Epithelial cell of alveolus of lung (primary cell): ENCODE measurements at places on chromosomes 4 and X. TPM values are rescaled to one million over a fixed set of nuclear protein-coding genes. Genes with fewer than 3 reads are reported as not detected.

ART3 gene
- total RNA-seq = 1.0 TPM in 1 of 2 replicates, not detected in the other

TMEM255A gene
- total RNA-seq = 0.24 and 0.65 TPM in 2 replicates

STOX2 gene
- 0.52 and 14.1 TPM in 2 replicates for total RNA-seq

TCEAL7 gene
- 30.5 and 43.8 TPM in 2 replicates for total RNA-seq

NALF2 gene
- total RNA-seq = under 0.01 TPM in 1 of 2 replicates, not detected in the other

MAGEE1 gene
- 0.39 and 0.88 TPM in 2 replicates for total RNA-seq

IL2RG gene
- total RNA-seq = not detected in 2 replicates

F8A3 gene
- 2.2 TPM in 1 of 2 replicates, not detected in the other for total RNA-seq

PABPC1L2B gene
- not detected in 2 replicates for total RNA-seq

TMSB15C gene
- 1.9 and 3.2 TPM in 2 replicates for total RNA-seq

PLAC8 gene
- not detected in 2 replicates for total RNA-seq

USP17L21 gene
- not detected in 2 replicates for total RNA-seq

VEGFC gene
- 38.3 and 63.4 TPM in 2 replicates for total RNA-seq

CSAG3 gene
- total RNA-seq = not detected in 2 replicates

SPP1 gene
- total RNA-seq = 0.78 TPM in 1 of 2 replicates, not detected in the other

PIGA gene
- total RNA-seq = 4.4 and 4.6 TPM in 2 replicates

MAOA gene
- total RNA-seq = 12.5 and 148 TPM in 2 replicates

AKAP14 gene
- total RNA-seq = not detected in 2 replicates

AFF2 gene
- total RNA-seq = 0.16 and 1.8 TPM in 2 replicates

C4orf50 gene
- total RNA-seq = not detected in 2 replicates

DMP1 gene
- not detected in 2 replicates for total RNA-seq

WNK3 gene
- total RNA-seq = 0.64 and 1.3 TPM in 2 replicates

XPNPEP2 gene
- total RNA-seq = 1.3 TPM in 1 of 2 replicates, not detected in the other

DYNLT3 gene
- 32.3 and 35.9 TPM in 2 replicates for total RNA-seq

GRXCR1 gene
- total RNA-seq = not detected in 2 replicates

BEX1 gene
- total RNA-seq = 0.96 and 13.6 TPM in 2 replicates

SUPT20HL2 gene
- not detected in 2 replicates for total RNA-seq

DGAT2L6 gene
- total RNA-seq = not detected in 2 replicates

SEC31A gene
- 210 and 225 TPM in 2 replicates for total RNA-seq

TMPRSS11B gene
- total RNA-seq = not detected in 2 replicates

MAP3K15 gene
- total RNA-seq = 0.13 and 0.56 TPM in 2 replicates

GAGE12H gene
- total RNA-seq = not detected in 2 replicates

CFAP99 gene
- not detected in 2 replicates for total RNA-seq

STPG2 gene
- total RNA-seq = 0.52 TPM in 1 of 2 replicates, not detected in the other

ADH1C gene
- total RNA-seq = 0.13 and 2.2 TPM in 2 replicates

TBX22 gene
- total RNA-seq = not detected in 2 replicates

MUC7 gene
- not detected in 2 replicates for total RNA-seq

ARMCX1 gene
- 19.3 and 25.5 TPM in 2 replicates for total RNA-seq

IBSP gene
- total RNA-seq = not detected in 2 replicates

CENPVL2 gene
- not detected in 2 replicates for total RNA-seq

APELA gene
- total RNA-seq = not detected in 2 replicates

DRD5 gene
- total RNA-seq = not detected in 2 replicates

HDX gene
- 4.9 and 6.4 TPM in 2 replicates for total RNA-seq

CLDN22 gene
- not detected in 2 replicates for total RNA-seq

CYP2U1 gene
- 3.2 and 6.9 TPM in 2 replicates for total RNA-seq

SAP30 gene
- 18.2 and 25.6 TPM in 2 replicates for total RNA-seq

YY2 gene
- total RNA-seq = 0.65 and 4.1 TPM in 2 replicates

CHRNA9 gene
- total RNA-seq = 0.13 and 4.6 TPM in 2 replicates

SMARCA1 gene
- 28.8 and 51.4 TPM in 2 replicates for total RNA-seq

SPANXD gene
- total RNA-seq = not detected in 2 replicates

SERTM2 gene
- total RNA-seq = not detected in 2 replicates

CASK gene
- total RNA-seq = 24.8 and 142 TPM in 2 replicates

IL3RA gene
- 0.13 TPM in 1 of 2 replicates, not detected in the other for total RNA-seq

CYLC1 gene
- total RNA-seq = not detected in 2 replicates

ZFYVE28 gene
- 5.6 and 8.0 TPM in 2 replicates for total RNA-seq

GABRE gene
- 2.2 and 4.5 TPM in 2 replicates for total RNA-seq

AMTN gene
- total RNA-seq = not detected in 2 replicates

MAGEA2 gene
- total RNA-seq = not detected in 2 replicates

FGFBP1 gene
- total RNA-seq = 0.65 TPM in 1 of 2 replicates, not detected in the other
